Dermis blood vessel endothelial cell (primary cell): ENCODE measurements at places on chromosomes 3 and 15. TPM values are rescaled to one million over a fixed set of nuclear protein-coding genes. Genes with fewer than 3 reads are reported as not detected.

- DNase-seq: peak; percentile 59
Measured at GRCh38 chr3:107523539-107524325, 970 bp downstream of the BBX start.

DNA sequence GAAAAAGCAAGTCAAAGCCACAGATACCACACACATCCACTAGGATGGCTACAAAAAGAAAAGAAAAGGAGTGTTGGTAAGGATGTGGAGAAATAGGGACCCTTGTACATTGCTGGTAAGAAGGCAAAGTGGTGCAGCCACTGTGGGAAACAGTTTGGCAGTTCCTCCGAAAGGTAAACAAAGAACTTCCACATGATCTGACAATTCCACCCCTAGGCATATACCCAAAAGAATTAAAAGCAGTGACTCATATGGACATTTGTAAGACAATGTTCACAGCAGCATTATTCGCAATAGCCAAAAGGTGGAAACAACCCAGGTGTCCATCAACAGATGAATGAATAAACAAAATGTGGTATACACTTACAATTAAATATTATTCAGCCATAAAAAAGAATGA is 22.2 kb upstream of the GMPPB start:
- DNase-seq: peak; percentile 68

DNA sequence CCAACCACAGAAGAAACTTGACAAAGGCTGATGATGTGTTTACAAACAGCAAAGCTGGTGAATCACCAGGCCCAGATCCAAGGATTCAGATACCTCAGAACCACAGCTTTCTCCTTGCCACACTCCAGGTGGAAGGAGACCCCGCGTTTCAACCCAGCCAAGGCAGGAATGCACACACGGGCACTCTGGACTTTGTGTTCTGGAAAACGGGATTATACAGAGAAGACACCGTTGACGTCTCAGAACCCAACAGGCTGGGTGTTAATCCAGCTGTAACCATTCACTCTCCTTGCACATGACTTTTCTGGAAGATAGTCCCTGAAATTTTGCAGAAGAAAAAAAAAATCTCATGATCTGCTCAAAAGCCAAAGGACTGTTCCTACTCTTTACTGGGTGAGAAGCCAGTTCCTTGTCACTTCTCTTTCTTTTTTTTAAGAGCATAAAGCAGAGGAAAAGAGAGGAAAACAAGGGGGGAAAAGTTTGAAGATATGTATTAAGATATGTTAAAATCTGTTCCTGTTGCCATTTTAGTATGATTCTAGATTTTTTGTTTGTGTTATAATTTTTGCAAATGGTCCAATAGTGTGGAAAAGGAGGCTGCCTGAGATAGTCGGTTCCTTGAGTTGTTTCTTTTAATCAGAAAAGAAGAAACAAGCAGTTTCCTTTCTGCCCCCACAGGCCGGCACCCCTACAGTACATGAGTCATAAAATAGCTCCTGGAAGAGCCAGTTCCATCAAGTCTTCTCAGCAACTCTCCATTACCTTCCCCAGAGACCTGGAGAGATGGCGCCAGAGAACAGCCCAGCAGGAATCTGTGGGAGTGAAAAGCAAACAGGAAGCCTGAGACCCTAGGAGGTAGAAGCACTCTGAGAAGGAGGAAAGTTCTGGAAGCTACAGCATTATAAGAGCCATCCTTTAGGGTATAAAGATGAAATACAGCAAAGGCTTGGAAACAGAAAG is 73.1 kb downstream of the RORA start:
- no peak for DNase-seq

DNA sequence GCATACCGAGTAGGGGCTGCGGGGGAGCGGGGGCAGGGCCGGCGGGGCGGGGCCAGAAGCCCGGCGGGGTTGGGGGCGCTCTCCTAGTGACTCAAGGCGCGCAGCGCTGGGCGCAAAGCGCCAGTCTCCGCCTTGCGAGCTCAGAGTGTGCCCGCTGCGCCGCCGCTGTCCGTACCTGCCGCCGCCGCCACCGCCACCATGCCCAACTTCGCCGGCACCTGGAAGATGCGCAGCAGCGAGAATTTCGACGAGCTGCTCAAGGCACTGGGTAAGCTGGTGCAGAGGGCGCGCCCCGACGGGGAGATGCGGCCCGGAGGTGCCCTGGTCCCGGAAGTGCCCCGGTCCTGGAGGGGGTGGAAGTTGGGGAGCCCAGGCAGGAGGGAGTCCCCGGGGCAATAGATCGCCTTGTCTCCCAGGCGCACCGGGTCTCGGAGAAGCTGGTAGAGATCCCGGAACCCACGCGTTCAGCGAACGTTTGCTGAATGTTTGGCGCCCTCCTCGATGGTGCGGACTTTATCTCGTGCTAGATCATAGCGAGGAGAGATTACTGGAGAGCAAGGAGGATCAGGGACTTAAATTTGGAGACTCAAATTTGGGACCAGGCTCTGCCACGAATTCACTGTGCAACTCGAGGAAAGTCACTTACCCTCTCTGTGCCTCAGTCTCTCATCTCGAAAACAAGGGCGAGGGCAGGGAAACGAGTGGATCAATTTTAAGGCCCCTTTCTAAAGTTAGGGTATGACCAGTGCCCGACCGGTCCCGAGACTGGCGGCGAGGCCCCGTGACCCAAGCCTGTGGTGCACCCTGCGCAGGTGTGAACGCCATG is at the start of gene CRABP1:
CRABP1 (plus strand) TSS at position 123 of the 826 bp plus-strand sequence; CDS start at position 199, 76 bp downstream.
- DNase-seq: no peak

DNA sequence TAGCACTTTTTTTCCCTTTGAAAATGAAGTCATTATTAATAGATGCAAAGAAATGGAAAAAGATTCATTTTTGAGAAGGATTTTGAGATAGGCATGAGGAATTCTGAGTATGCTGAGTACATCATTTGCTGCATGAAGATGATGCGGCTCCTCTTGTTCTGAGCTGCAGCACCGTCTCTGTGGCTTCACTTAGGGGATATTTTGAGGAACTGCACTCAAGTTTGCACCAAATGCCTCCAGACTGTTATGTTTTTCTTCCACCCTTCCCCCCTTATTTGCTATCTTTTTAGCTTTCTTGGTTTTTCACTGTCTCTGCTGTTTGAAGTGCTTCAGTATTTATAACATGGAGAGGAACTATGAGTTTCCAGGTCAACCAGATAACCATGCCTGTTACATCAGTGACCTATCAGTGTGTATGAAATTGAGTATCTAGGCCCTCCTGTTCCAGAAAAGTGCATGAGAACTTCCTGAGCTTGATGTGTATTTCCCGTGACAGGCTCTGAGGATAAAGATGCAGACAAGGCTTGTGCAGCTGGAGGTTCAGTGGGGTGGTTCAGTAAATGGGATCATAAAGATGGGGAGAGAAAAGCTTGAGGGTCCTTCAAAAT is 128.7 kb downstream of the PDCD6IP start:
- DNase-seq: no peak

GRCh38 chr15:38307861-38308641 is 55.4 kb downstream of the SPRED1 start:
- DNase-seq: no peak

DNA sequence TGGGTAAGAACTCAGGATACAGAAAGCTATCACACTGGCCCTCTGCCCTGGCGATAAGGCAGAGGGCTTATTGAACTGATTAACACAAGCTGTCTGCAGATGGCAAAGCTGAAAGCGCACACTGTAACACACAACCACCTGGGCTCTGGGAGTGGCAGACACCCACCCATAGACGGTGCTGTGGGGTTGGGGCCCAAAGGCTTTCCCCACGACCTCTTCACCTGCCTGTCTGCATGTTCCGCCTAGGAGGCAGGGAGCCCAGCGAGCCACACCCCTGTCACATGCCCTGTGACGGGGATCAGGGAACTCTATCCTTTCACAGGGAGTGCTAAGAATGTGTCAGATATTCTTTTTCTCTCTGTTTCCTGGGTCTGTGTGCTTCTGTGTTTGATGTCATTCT is 12.1 kb upstream of the TFG start:
- DNase-seq: no peak

DNA sequence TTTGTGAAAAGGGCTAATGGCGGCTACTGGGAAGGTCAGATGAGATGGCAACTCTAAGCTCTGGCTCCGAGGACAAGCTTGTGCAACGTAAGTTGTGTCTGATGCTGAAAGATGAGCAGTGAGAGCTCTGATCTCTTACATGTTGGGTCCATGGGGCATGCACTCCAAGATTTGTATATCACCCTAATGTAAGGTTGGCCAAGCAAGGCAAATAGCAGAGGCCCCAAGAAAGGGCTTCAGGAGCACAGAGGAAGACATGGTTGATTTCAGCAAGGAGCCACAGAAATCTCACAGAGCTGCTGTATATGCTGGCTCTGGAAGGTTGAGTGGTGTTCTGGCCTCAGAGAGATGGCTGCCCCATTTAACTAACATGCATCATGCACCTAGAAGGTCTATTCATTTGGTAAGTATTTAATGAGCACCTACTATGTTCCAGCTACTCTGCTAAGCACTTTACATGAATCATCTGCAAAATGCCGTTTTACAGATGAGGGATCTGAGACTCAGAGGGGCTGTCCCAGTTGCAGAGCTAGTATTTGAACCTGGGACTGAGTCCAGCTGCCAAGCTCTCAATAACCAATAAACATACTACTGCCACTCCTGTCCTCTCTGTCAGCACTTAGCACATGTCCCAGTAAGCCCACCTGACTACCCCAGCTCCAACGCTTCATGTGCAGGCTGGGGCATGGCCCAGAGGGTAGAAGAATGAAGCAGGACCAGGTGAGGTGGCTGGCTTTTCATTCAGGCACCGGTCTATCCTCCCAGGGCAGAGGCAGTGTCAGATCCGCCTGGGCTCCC is 27.8 kb upstream of the ATP2B2 start:
- DNase-seq: no peak

DNA sequence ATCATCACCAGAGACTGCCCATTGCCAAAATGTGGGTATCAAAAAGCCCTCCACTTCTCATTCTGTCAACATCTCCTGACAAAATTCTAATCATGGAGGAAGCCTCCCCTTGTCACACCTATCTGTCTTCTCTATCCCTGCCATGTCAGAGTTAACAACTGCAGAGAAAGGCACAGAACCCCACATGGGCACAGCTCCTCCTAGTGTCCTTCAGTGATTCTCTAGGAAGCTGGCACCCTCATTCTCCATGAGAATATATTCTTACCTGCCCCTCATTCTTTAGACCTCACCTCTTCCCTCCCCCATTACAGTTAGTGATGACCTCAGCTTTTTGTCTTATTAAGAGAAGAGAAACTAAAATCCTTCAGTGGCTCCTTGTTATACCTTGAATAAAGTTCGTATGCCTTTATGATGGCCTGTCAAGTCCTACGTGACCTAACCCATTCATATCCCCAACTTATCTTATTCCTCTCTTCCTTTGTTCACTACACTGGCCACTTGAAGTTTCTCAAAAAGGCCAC is 44.6 kb downstream of the NME9 start:
- DNase-seq: no peak

DNA sequence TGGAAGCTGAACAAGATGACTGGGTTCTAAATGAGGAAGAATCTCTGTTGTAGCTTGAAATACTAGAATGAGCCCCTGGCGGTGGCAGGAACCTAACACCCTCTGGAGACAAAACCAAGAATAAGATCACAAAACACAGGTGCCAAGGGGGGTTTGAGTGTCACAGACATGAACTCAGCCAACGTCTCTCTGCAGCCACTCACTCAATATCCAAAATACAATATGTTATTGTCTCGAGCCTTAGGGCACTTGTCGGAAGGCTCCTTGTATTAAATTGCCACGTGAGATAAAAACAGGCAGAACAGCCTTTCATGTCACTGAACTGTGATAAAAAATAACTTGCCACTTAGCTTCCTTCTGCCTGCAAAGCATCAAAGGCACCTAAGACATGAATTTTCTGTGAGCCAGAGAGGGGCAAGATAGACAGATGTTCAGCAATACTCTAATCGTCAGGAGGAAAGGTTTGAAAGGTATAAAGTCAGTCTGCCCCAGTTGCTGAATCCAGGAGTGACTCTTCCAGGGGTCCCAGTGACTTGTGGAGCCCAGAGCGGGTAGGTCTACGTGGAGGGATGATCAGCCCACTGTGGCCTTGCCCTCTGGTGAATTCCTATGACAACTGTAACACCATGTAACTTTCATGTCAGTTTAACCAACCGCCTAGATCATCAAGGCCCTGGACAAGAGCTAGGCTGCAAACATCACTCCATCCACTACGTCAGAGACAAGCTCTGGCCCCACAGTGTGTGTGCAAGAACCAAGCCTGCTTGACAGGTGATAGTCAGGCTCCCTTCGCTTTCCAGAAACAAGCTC is 165.2 kb downstream of the OSBPL10 start:
- DNase-seq: no peak

- peak; percentile 39 for DNase-seq
Measured at GRCh38 chr3:168914662-168915061, 748.9 kb downstream of the MECOM start.

DNA sequence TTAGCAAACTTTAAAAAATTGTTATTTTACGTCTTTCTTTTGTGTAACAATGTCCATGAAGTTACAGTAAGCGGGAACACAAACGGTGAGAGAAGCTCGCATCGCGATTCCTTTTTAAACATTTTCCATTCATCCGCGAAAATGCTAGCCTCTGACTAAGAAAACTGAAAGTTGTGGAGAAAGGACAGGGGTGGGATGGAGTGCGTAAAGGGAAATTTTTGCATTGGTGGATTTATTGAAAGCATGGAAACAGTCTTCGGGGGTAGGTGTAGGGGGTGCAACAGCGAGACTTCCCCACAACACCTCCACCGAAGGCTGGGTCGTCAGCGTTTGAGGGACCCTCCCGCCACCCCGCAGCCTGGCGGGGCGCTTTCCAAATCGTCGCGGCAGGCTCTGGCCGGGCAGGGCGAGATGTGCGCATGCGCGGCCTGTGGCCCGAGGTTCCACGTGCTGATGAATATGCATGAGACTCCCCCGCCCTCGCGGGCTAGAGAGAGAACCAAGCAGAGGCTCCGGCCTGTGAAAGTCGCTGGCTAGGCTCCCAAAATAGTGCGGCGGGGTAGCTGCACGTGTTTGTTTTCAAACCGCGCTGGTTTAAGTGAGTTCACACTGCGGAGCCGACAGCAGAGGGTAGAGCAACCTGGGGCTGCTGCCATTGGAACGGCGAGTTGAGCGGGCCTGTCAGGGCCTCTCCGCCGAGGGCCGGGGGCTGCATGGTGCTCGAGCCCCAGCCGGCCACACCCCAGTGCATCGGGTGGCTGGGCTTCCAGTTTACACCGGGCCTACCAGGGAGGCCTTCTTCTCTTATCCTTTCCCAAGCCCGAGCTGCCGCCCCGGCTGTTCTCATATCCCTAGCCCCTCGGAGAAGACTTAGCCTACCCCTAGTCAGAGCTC is 9.9 kb downstream of the ZIC1 start:
- DNase-seq: no peak

GRCh38 chr3:22012471-22012870 is 261.5 kb upstream of the ZNF385D start:
- no peak for DNase-seq

LOXL1 gene
- total RNA-seq: 0.68 and 0.70 TPM in 2 replicates

MAP1A gene
- 0.33 and 0.34 TPM in 2 replicates for total RNA-seq
